ENCODE measurements at places on chromosomes 7 and 10.

GRCh38 chr10:125377368-125377767, 217.0 kb upstream of the CTBP2 start:
- no peak for DNase-seq

GRCh38 chr7:140992422-140992821, 22.3 kb downstream of the MRPS33 start:
- peak; percentile 66 for DNase-seq

GRCh38 chr10:58384095-58384494, 1.1 kb upstream of the TFAM start:
- DNase-seq = no peak

DNA sequence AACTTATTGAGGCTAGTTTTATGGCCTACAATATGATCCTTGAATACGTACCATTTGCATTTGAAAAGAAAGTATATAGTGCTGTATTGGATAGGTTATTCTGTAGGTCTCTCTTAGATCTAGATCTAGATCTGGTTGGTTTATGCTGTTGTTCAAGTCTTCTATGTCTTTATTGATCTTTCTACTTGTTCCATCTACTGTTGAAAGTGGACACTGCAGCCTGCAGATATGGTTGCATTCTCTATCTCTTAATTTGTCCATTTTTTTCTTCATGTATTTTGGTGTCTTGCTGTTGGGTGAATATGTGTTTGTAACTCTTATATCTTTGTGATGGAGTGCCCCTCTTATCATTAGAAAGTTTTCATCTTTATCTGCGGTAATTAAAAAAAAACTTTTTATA, 139.4 kb upstream of the PCDH15 start:
- DNase-seq = no peak

DNA sequence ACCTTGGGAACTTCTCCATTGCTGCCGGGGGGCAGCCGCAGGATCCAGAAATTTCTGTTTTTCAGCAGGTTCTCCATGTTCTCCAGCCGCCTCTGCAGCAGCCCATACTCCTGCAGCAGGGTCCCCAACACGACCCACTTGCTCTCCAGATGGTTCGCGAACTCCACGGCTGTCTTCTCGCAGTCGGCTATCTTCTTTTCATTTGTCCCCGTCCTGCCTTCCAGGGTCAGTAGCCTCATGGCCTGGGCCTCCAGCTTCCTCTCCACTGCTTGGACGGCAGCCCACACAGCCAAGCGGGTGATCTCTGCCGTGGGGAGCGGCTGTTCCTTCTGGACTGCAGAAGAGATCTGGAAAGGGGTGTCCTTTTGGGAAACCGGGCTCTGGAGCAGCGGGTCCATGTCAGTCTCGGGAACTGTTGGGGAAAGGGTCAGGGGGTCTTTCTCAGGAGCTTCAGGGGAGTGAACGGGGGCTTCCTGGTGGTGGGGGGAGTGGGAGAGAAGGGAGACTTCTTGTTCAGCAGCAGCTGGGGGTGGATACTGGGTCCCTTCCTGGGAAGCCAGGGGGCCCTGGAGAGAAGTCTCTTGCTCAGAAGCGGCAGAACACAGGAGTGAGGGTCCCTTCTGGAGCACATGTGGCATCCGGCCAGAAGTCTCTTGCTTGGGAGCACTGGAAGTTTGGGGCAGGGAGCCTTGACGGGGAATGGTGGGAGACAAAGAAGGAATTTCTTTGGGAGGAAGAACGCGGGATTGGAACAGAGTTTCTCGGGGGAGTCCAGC, 5.5 kb downstream of the ZNF777 start:
- DNase-seq = no peak

DNA sequence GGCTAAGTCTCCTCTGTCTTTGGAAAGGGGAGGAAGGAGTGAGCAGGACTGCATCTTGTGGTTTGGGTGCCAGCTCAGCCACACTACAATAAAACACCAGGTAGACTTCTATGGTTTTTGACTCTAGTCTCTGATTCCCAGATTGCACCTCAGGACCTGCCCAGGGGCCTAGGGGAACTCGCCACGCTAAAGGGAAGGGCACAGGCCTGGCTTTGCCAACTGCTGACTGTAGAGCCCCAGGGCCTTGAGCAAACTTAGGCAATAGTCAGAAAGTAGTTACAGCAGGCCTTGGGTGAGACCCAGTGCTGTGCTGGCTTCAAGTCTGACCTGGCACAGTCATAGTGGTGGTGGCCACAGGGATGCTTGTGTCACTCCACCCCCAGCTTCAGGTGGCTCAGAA, 24.2 kb upstream of the PRR15 start:
- no peak for DNase-seq

GRCh38 chr7:66741-67140, 125.6 kb upstream of the FAM20C start:
- DNase-seq = no peak

DNA sequence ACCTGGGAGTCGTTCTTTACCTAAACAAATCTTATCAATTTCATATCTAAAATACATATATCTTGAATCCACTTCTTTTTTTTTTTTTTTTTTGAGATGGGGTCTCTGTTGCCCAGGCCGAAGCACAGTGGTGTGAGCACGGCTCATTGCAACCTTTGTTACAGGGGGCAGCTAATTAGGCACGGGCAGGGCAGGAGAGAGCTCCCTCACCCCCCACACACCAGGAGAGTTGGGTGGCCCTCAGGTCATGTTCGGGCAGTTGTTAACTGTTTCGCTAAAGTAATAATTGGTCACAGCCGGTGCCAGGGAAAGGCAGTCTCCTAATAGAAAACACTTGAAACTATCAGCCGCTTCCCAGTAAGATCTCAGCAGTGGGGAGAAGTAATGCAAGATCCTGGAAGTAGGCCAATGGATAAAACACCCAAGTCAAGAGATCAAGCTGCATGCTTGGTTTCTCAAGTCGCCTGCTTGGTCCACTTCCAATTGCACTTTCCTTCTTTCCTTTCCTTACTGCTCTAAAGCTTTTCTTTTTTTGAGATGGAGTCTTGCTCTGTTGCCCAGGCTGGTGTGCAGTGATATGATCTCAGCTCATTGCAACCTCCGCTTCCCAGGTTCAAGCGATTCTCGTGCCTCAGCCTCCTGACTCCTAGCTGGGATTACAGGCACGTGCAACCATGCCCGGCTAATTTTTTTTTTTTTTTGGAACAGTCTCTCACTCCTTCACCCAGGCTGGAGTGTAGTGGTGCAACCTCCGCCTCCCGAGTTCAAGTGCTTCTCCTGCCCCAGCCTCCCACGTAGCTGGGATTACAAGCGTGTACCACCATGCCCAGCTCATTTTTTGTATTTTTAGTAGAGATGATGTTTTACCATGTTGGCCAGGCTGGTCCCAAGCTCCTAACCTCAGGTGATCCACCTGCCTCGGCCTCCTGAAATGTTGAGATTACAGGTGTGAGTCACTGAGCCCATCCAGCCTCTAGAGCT, 21.3 kb upstream of the EFCAB10 start:
- DNase-seq = peak; percentile 22

DNA sequence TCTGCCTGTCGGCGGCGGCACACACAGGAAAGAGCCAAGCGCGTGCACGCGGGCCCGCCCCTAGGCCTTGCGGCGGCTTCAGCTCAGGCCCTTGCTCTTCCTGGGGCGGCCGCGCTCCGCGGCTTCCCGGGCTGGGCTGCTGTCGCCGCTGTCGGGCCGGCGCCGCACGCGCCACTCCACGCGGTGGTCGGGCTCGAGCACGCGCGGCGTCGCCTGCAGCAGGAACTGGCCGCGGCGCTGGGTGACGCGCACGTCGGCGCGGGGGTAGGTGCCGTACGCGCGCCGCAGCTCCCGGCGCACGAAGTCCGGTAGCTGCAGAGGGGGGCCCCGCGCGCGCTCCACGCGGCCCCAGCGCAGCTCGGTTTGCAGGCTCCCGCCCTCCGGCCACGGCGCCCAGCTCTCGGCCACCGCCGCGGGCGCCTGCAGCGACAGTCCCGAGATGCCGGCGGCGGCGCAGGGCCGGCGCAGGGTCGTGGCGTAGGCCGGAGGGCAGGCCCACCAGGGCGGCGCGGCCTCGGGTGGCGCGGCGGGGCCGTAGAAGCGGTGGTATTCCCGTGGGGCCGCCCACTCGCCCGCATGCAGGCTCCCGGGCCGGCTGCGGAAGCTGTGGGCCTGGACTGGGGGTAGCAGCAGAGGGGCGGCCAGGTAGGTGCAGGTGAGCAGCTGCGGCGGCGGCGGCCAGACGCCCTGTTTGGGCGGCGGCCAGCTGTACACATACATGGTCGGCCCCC, 804 bp downstream of the C10orf95 start:
- DNase-seq = peak; percentile 91

GRCh38 chr10:35300063-35300699, 36.1 kb upstream of the CCNY start:
- peak; percentile 63 for DNase-seq

DNA sequence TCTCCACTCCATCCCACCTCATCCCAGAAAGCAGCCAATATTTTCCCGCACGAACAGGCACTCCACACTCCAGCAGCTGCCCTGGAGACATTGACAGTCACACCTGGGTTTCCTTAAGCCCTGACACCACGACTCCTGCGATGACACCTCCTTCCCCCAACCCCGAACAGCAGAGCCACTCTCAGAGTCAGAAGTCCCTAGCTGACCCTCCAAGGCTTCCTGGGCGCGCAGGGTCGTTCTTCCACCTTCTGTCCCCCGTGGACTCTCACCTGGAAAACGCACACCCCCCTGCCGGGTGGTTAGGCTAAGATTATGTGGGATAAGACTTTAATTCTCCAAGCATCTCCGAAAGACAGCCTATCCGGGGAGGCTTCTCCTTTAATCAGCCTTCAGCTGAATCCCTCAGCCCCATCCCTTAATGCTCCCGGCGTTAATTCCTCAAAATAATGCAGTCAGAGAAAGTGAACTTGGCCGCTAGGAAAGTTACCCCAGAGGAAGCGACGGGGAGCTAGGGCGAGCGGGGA, 1.1 kb downstream of the DENND11 start:
- DNase-seq = peak; percentile 59

- DNase-seq = no peak
Measured at GRCh38 chr7:82416402-82416801, 27.2 kb downstream of the CACNA2D1 start.

GRCh38 chr10:19154375-19154774, 105.8 kb downstream of the MALRD1 start:
- DNase-seq = no peak

GRCh38 chr7:98358706-98359105, 42.2 kb downstream of the BAIAP2L1 start:
- no peak for DNase-seq

DNA sequence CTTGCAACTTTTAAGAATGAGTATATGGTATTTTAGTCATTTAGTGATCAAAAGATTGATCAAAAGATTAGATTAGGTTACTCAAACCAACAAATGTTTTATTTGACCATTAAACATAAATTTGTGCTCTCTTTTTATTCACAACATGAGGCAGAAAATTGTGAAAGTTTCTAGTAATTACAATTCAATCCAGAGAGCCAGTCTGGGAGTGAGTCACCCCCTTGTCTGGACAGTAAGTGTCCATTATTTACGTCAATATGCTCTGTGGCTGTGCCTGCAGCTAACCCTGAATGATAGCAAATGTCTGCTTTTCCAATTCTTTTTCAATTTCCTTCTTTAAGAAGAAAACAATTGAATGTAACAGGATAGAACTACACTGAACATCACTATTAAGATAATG, 27.9 kb downstream of the GNG11 start:
- peak; percentile 63 for DNase-seq

GRCh38 chr7:91551377-91552175, 287.3 kb downstream of the FZD1 start:
- DNase-seq = no peak

DNA sequence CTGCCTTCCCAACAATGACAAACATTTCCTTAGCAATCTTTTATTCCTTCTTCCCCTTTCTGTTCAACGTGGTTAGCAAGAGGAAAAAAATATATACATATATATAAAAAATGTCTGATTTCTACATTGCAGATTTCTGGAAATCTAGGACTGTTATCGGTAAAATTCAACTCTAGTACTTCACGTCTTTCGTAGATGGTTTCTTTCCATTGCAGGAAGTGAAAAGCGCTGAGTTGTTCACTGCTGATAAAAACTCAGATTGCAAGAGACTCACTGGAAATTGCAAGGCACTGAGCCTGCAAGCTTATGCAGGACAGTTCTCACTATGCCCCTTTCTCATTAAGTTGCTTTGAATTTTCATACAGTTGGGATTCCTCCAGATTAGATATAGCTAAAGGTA, 23.9 kb downstream of the KIN start:
- DNase-seq = no peak

DNA sequence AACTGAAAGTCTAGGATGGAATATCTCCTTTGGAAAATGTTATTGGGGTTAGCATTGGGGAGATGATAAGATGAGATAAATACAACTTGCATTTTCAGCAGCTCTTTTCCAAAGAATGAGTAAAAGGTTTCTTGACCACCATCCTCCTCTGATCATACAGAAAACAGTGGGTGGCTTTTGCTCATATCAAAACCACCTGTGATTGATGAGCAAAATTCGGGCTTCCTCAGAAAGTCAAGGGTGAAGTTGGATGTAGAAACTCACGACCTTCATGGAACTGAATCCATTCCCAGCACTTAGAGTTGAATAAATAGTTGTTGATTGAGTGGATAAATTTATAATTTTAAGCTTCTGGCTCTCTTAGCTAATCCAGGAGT, 158.4 kb downstream of the DNAJB6 start:
- DNase-seq = no peak

- DNase-seq = no peak
Measured at GRCh38 chr7:101216001-101216859, 1.2 kb downstream of the PLOD3 start.

DNA sequence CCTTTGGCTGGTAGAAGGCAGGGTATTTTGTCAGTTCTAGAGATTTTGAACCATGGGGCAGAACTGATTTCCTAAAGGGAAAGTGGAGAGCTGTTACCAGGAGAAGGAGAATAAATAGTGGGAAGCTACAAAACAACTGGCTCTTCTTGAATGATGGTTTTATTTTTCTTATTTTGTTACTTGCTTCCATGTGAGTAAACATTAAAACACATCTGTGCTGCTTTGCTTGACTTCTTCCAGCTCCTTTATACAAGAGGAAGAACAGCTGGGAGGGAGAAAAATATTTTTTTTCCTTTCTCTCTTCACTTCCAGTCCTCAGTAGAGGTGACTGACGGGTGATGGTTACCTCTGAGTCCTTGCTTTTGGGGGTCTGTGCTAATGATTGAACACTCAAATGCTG, 30.0 kb upstream of the SYPL1 start:
- no peak for DNase-seq

DNA sequence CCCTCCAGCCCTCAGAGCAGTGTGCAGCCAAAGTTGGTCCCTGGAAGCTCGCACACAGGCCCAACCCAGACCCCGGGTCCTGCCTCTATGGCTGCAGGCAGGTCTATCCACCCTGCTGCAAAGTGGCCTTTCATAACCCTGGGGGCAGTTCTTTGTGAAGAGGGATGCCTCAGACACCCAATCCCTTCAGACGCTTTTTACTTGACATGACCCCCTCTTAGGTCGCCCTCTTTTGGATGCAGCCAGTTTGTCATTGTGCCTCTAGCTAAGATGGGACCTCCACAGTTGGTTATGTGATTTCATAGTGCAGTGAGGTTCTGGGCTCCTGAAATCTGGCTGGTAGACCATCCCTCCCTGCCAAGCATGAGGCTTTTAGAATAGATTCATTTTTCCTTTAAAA, 27.3 kb downstream of the SMKR1 start:
- no peak for DNase-seq

GRCh38 chr10:43698156-43698555, 49.5 kb upstream of the ZNF32 start:
- peak; percentile 32 for DNase-seq

All from islet precursor cell (in vitro differentiated cells).